Chondrocyte (in vitro differentiated cells): ENCODE measurements at places on chromosomes 7 and 10. TPM values are rescaled to one million over a fixed set of nuclear protein-coding genes. Genes with fewer than 3 reads are reported as not detected.
A peak's percentile ranks its signal among the peaks of the same experiment; 100 is the strongest.

- H3K4me3 ChIP-seq, result no peak overlapping the region
- H3K27ac ChIP-seq, result no peak overlapping the region
These were observed 150.6 kb downstream of the TRIL start for GRCh38 chr7:28807396-28807994.

DNA sequence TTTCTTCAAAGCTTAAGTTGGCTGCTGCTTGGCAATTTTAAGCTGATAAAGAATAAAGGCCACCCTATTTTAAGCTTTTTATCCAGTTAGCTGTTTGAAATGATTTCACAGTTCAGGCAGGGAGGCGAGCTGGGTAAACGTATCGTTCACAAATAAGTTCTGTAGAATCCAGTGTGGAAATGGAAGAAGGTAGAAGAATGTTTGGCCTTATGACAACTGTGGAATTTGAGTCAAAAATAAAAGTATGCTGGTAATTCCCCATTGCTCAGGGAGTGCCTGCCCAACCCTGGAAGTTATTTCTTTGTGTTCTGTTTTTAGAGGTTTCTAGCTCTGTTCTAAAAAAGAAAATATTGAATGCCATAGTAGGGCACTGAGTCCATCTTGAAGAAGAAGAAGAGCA lies 113.1 kb downstream of the ARL4A start:
- peaks cover 11% of the 10 kb centered on the region for H3K4me1 ChIP-seq
- no peak overlapping the region for H3K4me3 ChIP-seq
- no peaks in the 10 kb centered on the region for H3K27me3 ChIP-seq
- H3K36me3 ChIP-seq, result no peaks in the 10 kb centered on the region

GRCh38 chr10:84546609-84547008 lies 218.2 kb downstream of the CCSER2 start:
- no peaks in the 10 kb centered on the region for H3K36me3 ChIP-seq
- H3K4me3 ChIP-seq, result no peak overlapping the region
- H3K4me1 ChIP-seq, result no peaks in the 10 kb centered on the region
- no peak for DNase-seq
- H3K27me3 ChIP-seq, result peaks cover 28% of the 10 kb centered on the region

GRCh38 chr7:11636274-11636673 lies 195.7 kb downstream of the THSD7A start:
- no peak overlapping the region for H3K27ac ChIP-seq
- H3K27me3 ChIP-seq, result no peaks in the 10 kb centered on the region
- peaks cover 2% of the 10 kb centered on the region for H3K4me1 ChIP-seq
- H3K4me3 ChIP-seq, result no peak overlapping the region

DNA sequence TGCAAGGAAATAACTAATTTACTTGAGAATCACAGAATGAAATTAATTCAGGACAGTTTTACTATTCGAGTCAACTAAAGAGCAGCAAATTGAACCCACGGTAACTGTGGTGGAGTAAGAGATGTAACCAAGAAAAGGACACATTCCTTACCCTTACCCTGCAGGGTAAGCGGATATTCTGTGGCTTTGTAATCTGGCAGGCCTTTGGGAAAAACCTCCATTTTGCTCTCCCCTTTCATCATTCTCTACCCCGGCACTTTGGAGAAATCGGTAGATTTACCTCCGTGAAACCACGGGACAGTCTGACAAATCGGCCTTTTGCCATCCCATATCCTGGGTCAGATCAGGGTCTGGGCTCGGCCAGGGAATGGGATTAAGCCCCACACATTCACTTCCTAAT lies 18.4 kb downstream of the RCC1L start:
- peak overlapping the region; percentile 87 for H3K27ac ChIP-seq
- peaks cover 35% of the 10 kb centered on the region for H3K4me1 ChIP-seq
- no peaks in the 10 kb centered on the region for H3K27me3 ChIP-seq
- peaks cover 24% of the 10 kb centered on the region for H3K36me3 ChIP-seq
- no peak for DNase-seq
- H3K4me3 ChIP-seq, result no peak overlapping the region

GRCh38 chr10:48249763-48250351 lies 24.6 kb downstream of the FRMPD2 start:
- no peak for DNase-seq
- H3K27me3 ChIP-seq, result peaks cover 2% of the 10 kb centered on the region
- no peaks in the 10 kb centered on the region for H3K36me3 ChIP-seq
- peaks cover 12% of the 10 kb centered on the region for H3K4me1 ChIP-seq
- no peak overlapping the region for H3K4me3 ChIP-seq

GRCh38 chr7:47574482-47575329 lies 7.2 kb downstream of the TNS3 start:
- DNase-seq, result no peak
- peaks cover 96% of the 10 kb centered on the region for H3K4me1 ChIP-seq
- peak overlapping the region; percentile 49 for H3K4me3 ChIP-seq
- H3K36me3 ChIP-seq, result peaks cover 27% of the 10 kb centered on the region
- peak overlapping the region; percentile 99 for H3K27ac ChIP-seq

- H3K4me3 ChIP-seq, result no peak overlapping the region
- peaks cover 27% of the 10 kb centered on the region for H3K27me3 ChIP-seq
- no peak for DNase-seq
These were observed 16.7 kb downstream of the SLIT1 start for GRCh38 chr10:97169063-97169462.

- no peak for DNase-seq
- no peaks in the 10 kb centered on the region for H3K27me3 ChIP-seq
- H3K27ac ChIP-seq, result no peak overlapping the region
- no peak overlapping the region for H3K4me3 ChIP-seq
- H3K4me1 ChIP-seq, result no peaks in the 10 kb centered on the region
- no peaks in the 10 kb centered on the region for H3K36me3 ChIP-seq
These were observed 77.0 kb upstream of the SEMA3A start for GRCh38 chr7:84271543-84271942.

- peaks cover 35% of the 10 kb centered on the region for H3K4me1 ChIP-seq
- H3K27ac ChIP-seq, result no peak overlapping the region
- DNase-seq, result no peak
- no peaks in the 10 kb centered on the region for H3K36me3 ChIP-seq
- H3K4me3 ChIP-seq, result no peak overlapping the region
- H3K27me3 ChIP-seq, result no peaks in the 10 kb centered on the region
These were observed 2.2 kb upstream of the FRMD4A start for GRCh38 chr10:14332903-14333302.

GRCh38 chr7:92061154-92061553 lies 73.1 kb downstream of the CYP51A1 start:
- H3K36me3 ChIP-seq, result peaks cover 3% of the 10 kb centered on the region
- H3K27me3 ChIP-seq, result no peaks in the 10 kb centered on the region
- DNase-seq, result no peak

- no peaks in the 10 kb centered on the region for H3K36me3 ChIP-seq
- H3K27me3 ChIP-seq, result no peaks in the 10 kb centered on the region
- DNase-seq, result no peak
- no peak overlapping the region for H3K27ac ChIP-seq
These were observed 162.9 kb upstream of the NRP1 start for GRCh38 chr10:33497338-33497737.

DNA sequence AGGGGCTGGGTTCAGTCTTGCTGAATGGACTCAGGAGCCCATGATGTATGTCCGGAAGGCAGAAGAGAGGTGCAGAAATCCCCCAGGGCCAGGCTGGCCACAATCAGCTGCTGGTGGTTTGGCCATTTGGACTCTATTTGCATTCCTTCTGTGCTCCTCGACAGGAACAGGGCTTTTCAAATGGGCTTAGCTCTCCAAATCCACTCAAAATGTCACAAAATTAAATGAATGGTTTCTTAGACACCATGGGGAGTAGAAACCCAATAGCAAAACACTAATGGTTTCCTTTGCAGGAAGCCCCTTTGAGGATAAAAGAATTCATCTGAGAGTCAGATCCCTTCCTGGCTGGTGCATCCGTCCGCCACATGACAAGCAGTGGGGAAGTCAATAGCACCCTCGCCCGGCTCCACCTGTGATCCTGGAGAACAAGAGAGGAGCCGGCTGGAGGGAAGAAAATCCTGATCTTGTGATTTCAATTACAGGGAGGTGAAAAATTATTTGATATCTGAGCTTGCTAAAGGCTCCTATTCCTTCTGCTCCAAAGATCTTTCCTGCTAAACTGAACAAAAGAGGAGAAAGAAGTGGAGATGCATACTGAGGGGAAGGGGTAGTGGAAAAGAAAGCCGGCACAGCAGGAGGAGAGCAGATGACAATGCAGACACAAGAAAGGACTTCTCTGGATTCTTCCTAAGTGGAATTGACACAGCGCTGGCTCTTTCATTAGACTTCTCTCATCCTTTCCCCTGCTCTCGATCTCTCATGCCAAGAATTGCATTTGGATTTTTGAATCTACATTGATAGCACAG lies 190.7 kb downstream of the C7orf25 start:
- H3K27ac ChIP-seq, result no peak overlapping the region
- DNase-seq, result no peak
- H3K4me3 ChIP-seq, result no peak overlapping the region
- peaks cover 10% of the 10 kb centered on the region for H3K27me3 ChIP-seq

DNA sequence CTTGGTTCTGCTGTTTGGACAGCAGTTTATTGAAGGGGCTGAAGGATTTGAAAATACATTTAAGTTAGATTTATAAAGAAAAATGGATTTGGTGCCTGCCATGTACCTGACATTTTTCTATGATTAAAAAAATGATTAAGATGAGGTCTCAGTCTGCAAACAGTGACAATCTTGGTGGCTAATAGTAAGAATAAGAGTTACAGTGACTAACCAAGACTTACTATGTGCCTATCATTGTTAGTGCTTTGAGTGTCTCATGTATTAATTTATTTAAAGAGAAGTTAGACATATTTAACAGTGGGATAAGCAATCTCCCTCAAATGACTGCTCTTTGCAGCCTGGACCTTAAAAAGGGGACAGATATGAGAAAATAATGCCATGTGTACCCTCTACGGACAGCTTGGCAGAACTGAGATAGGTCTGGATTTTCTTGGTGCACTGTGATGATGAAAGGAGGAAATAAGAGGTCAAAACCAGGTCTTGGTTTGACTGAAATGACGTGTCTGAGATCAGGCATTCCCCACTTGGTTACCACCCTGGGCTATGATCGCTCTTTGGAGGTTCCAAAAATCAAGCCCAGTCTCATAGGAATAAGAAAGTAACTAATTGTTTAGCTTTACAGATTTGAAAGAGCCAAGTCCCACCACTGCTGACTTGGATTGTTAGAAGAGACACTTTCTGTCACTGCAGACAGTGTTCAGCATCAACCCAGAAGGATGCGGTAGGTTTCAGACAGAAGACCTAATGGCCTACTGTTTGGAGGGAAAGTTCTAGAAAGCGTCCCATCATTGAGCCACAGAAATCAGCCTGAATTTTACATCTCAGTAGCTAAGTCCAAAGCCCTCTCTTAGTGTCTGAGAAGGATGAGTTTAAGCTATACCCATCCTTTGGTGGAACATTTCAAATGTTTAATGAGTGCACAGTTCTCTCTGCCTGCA lies 2.1 kb downstream of the CASP7 start:
- no peaks in the 10 kb centered on the region for H3K27me3 ChIP-seq
- peaks cover 11% of the 10 kb centered on the region for H3K36me3 ChIP-seq
- peaks cover 21% of the 10 kb centered on the region for H3K4me1 ChIP-seq
- H3K4me3 ChIP-seq, result no peak overlapping the region
- no peak overlapping the region for H3K27ac ChIP-seq

GRCh38 chr7:101251871-101252659 lies 7.2 kb upstream of the FIS1 start:
- H3K27me3 ChIP-seq, result no peaks in the 10 kb centered on the region
- peak; percentile 99 for DNase-seq
- H3K36me3 ChIP-seq, result peaks cover 5% of the 10 kb centered on the region
- peak overlapping the region; percentile 99 for H3K27ac ChIP-seq

The GARIN1A gene
- total RNA-seq, result 2.8 to 6.6 TPM (median 2.8 TPM) in 3 replicates

The CRYGN gene
- not detected in 3 replicates for total RNA-seq

The SUGCT gene
- total RNA-seq, result 27.1 to 38.6 TPM (median 34.4 TPM) in 3 replicates

The CALHM1 gene
- total RNA-seq, result not detected in 3 replicates

The ASB4 gene
- not detected in 3 replicates for total RNA-seq

The AUTS2 gene
- total RNA-seq, result 31.5 to 69.2 TPM (median 40.8 TPM) in 3 replicates

The PRF1 gene
- not detected in 3 replicates for total RNA-seq

The FAM25C gene
- total RNA-seq, result not detected in 3 replicates

The GNGT1 gene
- not detected in 3 replicates for total RNA-seq

The LRRD1 gene
- total RNA-seq, result 0.22 to 0.41 TPM in 2 of 3 replicates, not detected in the other
